ENCODE measurements at places on chromosomes 12 and 14. TPM values are rescaled to one million over a fixed set of nuclear protein-coding genes. Genes with fewer than 3 reads are reported as not detected.

The UNC79 gene
- 0.08 TPM for total RNA-seq

- H3K4me1 ChIP-seq: peaks cover 80% of the 10 kb centered on the region
- peak overlapping the region; percentile 88 for H3K27ac ChIP-seq
- peaks cover 14% of the 10 kb centered on the region for H3K36me3 ChIP-seq
- H3K27me3 ChIP-seq: no peaks in the 10 kb centered on the region
Measured at GRCh38 chr12:124385219-124385969, 90.5 kb downstream of the RFLNA start.

- H3K27ac ChIP-seq: no peak overlapping the region
- H3K4me3 ChIP-seq: no peak overlapping the region
- peaks cover 25% of the 10 kb centered on the region for H3K4me1 ChIP-seq
- peaks cover 19% of the 10 kb centered on the region for H3K36me3 ChIP-seq
- no peak for DNase-seq
Measured at GRCh38 chr14:64450255-64450654, 15.0 kb upstream of the AKAP5 start.

DNA sequence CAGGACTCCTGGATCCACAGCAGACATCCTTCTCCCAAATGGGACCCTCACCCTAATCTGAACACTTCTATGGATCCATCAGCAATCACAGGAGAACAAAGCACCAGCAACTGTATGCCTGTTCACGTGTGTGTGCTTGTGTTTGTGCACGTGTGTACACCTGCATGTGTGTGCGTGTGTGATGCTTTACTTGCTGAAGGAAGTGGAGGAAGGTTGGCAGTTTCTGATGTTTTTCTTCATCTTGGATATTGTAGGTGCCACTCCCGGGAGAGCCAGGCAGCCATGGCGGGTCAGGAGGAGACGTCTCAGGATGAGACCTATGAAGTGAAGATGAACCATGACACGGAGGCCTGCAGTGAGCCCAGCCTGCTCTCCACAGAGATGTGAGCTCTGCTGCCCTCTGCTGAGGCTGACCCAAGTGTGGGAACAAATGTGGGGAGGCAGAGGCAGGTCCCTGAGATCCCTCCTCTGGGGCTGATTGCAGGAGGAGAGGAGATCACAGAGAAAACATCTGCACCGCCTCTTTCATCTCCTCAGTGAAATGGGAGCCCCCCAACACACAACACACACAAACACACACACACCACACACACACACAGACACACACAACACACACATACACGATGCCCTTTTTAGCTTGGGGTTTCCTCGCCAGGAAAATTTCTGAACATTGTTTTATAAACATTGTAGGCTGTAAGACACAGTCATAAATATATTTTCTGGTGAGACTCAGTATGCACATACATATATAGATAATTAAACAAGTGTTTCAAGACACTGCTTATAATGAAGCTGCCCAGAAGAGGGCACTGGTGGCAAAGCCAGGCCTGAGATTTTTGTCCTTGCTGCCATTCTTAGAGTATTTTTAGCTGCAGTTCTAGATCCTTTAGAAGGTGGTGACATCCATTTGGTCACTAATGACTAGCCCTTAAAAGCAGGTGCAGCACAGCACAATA is 112.2 kb upstream of the FKBP4 start:
- H3K27me3 ChIP-seq: no peaks in the 10 kb centered on the region
- peaks cover 50% of the 10 kb centered on the region for H3K36me3 ChIP-seq
- H3K27ac ChIP-seq: peak overlapping the region; percentile 24
- DNase-seq: no peak
- H3K4me1 ChIP-seq: peaks cover 3% of the 10 kb centered on the region

The ACOT4 gene
- total RNA-seq: 1.4 TPM

DNA sequence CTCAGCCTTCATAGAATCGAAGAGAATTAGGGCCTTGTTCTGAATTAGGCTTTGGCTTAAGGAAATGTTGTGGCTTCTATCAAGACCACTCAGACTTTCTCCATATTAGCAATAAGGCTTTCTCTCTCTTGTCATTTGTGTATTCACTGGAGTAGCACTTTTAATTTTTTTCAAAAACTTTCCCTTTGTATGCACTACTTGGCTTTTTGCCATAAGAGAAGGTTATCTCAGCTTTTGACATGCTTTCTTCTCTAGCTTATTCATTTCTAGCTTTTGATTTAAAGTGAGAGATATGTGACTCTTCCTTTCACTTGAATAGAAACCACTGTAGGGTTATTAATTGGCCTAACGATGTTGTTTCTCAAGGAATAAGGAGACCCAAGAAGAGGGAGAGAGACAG is 244.2 kb downstream of the GPHN start:
- H3K36me3 ChIP-seq: no peaks in the 10 kb centered on the region
- H3K27ac ChIP-seq: no peak overlapping the region
- H3K27me3 ChIP-seq: no peaks in the 10 kb centered on the region
- DNase-seq: no peak
- no peak overlapping the region for H3K4me3 ChIP-seq

DNA sequence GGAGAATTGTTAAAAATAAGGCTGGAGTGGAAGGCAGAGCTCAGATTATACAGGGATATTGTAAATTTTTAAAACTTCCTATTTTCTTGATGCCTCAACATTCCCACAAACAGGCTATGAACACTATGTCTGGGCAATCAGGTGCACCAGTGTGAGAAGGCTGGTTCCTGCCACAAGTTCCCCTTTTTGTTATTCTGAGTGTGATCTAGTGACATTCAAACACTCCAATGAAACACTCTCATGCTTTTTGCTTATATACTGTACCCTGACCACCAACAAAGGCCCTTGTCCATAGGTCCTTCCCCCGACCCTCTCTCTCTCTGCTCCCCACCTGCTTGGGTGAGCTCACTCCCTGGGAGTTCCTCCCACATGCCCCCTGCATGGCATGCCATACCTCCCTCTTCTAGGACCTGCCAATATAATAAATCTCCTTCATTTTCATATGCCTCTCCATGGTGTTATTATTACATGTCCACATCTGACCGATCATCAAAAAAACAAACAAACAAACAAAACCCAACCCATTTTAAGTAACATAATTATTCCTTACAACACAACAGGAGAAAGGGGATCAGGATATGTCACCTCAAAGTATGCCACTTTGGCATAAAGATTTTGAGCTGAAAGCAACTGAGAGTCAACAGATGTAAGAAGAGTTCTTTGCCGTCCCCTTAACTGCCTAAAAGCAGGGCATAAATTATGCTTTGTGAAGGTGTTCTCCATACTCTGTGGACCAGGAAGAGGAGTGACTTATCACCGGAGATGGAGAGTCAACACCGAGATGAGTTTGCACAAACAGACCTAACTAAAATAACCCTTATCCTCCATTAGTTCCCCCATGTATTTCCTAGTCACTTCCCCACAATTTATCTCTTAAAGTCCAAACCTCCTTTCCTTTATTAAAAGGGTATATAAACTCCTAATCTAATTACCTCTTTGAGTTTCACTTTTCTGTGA is 42.5 kb upstream of the CATSPERB start:
- no peaks in the 10 kb centered on the region for H3K4me1 ChIP-seq
- H3K36me3 ChIP-seq: no peaks in the 10 kb centered on the region
- no peak overlapping the region for H3K4me3 ChIP-seq
- no peak overlapping the region for H3K27ac ChIP-seq

DNA sequence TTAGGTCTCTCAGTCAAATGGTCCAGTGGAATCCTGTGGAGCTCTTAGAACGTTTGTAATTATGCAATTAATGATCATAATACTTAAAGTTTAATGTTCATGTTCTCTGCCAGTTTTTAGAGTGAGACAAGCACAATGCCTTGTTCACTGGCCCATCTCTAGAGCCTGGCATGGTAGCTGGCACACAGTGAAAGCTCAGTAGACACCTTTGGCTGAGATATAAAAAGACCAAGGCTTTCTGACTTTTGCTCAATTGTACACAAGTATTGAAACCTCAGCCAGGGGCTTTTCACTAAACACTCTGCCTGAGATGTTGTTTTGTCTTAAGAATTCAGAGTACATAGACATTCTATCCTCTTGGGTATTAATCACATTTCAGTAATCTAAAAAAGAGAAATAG is 241.8 kb upstream of the ATP2B1 start:
- peaks cover 45% of the 10 kb centered on the region for H3K4me1 ChIP-seq
- H3K36me3 ChIP-seq: no peaks in the 10 kb centered on the region
- H3K27me3 ChIP-seq: no peaks in the 10 kb centered on the region
- H3K4me3 ChIP-seq: no peak overlapping the region

DNA sequence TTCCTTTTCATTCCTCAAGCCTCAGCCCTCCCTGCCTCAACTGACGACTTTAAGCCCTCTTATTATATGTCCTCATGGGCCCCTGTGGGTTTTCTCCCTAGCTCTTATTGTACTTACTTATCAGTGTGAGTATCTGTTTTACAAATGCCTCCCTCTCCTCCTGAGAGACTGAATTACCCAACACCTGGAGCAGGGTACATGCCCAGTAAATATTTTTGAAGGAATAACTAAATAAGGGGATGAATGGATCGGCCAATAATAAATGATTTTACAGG is 95.8 kb upstream of the SLC35F4 start:
- H3K27ac ChIP-seq: no peak overlapping the region
- no peaks in the 10 kb centered on the region for H3K4me1 ChIP-seq
- no peak overlapping the region for H3K4me3 ChIP-seq
- no peak for DNase-seq
- no peaks in the 10 kb centered on the region for H3K36me3 ChIP-seq
- no peaks in the 10 kb centered on the region for H3K27me3 ChIP-seq
